Stimulated activated CD4-positive, alpha-beta T cell treated with anti-CD3 and anti-CD28 coated beads, Interleukin-12 subunit alpha, Interleukin-12 subunit beta, amount 100 ng/mL, for 4 hours (primary cell): ENCODE measurements at places on chromosomes 12 and 14.

DNA sequence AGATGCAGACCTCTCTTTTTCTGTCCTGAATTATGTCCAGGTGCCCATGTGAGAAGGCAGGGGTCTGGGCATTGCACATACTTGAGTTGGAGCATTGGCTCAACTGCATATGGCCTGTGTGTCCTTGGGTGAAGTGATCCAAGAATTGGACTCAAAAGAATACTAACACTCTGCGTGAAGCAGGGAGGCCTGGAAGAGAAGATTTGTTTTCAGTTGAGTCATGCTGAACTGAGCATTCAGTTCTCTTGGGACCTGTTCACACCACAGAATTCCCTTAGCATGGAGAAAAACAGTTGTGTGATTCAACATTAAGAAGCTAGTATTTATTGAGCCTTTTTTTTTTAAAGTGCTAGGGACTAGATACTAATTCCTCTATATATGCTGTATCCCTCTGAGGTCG, 164.7 kb upstream of the TBX3 start:
- DNase-seq: no peak

DNA sequence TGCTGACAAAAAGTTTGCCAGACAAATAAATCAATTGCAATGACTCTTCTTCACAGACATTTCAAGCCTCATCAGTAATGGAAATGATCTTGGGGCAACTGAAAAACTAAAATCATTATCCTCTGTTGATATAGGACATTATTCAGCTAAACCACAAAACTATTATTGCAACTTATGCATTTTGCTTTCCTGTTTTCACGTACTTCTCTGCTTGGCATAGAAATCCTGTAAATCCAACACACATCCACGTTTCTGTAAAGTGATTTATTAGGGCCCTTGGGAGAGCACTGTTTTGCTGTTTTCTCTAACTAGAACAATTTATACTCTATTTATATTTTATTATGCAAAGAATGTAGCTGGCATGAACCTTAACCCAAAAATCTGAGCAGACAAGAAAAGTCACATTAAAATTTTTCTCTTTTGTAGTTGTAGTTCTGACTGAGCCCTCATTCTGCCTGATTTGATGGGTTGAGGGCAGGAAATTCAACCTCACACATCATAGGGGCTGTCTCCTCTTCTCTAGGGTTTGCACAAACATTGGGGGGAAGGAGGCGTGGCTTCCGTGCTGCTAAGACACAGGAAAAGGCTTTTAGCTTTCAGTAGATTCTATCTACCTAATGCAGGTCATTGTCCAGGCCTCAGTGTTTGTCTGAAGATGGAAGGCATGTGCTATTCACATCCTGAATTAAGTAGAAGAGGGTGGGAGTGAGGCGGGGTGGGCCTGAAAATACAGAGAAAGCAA, 11.5 kb upstream of the NUP107 start:
- DNase-seq: peak; percentile 30

- peak; percentile 28 for DNase-seq
Observed at GRCh38 chr12:100141998-100142850, 450 bp downstream of the BLTP3B start.

GRCh38 chr14:65780566-65780965, 368.0 kb downstream of the FUT8 start:
- no peak for DNase-seq
